ENCODE measurements at places on chromosomes 7 and 10. TPM values are rescaled to one million over a fixed set of nuclear protein-coding genes. Genes with fewer than 3 reads are reported as not detected.

DNA sequence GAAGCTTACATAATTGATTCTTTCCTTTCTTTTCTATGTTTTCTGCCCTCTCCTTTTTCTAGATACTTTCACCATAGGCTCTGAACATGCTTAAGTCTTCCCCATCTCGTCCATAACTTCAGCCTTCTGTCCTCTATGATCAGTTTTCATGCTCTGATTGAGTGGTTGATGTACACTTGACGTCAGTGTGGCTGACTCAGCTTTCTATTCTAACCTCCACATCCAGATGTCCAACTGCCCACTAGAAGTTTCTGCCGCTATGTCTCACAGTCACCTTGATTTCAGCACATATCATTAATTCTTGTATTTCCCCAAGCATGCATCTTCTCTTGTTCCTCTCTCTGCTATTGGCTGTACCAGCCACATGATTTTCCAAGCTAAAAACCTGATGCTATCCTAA is 15.0 kb downstream of the CDK14 start:
- no peak overlapping the region for H3K27ac ChIP-seq
- H3K4me3 ChIP-seq: no peak overlapping the region
- peaks cover 9% of the 10 kb centered on the region for H3K4me1 ChIP-seq

DNA sequence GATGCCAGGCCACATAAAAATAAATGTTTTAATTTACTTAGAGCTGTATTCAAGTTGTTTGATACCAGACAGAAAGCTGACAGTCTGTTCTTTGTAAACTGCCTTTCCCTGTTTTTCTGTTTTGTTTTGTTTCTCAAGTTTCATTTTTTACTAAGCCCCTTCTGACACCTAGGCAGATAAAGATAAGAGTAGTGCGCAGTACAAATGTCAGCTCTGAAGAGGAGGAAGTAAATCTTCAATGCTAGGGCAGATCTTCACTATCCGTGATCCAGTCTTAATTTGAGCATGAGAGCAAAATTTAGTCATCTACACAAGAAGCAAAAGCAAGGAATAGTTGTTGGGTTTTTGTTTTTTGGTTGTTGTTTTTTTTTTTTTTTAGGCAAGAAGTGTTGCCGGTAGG is 27.3 kb downstream of the MTURN start:
- no peaks in the 10 kb centered on the region for H3K36me3 ChIP-seq
- DNase-seq: no peak
- H3K27ac ChIP-seq: no peak overlapping the region
- H3K4me3 ChIP-seq: no peak overlapping the region
- H3K27me3 ChIP-seq: no peaks in the 10 kb centered on the region
- peaks cover 15% of the 10 kb centered on the region for H3K4me1 ChIP-seq

- peak overlapping the region; percentile 92 for H3K4me3 ChIP-seq
- no peak for DNase-seq
- peak overlapping the region; percentile 93 for H3K27ac ChIP-seq
- no peaks in the 10 kb centered on the region for H3K27me3 ChIP-seq
- H3K36me3 ChIP-seq: no peaks in the 10 kb centered on the region
Measured at GRCh38 chr7:16646472-16647072, 591 bp downstream of the BZW2 start.

DNA sequence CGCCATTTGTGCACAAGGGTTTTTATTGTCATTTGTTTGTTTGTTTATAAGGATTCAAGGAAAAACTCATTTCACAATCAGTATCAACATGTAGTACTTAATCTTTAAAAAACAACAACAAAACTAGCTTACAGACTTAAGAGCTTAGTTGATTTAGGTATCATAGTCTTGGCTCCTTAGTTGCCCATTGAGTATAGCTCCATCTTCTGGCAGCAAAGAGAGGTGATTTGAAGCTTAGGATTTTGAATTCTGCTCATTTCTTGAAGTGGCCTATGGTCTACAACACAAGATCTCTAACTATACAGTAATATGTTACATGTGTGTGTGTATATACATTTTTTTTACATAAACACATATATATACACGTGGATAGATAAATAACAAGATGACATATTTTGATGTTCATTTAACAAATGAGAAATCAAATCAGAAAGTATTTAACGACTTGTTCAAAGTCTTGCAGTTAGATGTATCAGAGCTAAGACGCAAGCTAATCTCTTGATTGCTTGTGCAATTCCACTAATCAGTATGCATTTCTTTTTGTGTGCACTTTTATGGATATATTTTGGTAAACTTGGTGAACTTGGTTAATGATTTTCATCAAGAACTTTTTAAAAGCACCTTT is 307.3 kb downstream of the CAMK1D start:
- H3K36me3 ChIP-seq: no peaks in the 10 kb centered on the region
- no peak overlapping the region for H3K4me3 ChIP-seq
- peak; percentile 49 for DNase-seq
- H3K27me3 ChIP-seq: no peaks in the 10 kb centered on the region
- H3K27ac ChIP-seq: no peak overlapping the region

- no peak for DNase-seq
- no peaks in the 10 kb centered on the region for H3K36me3 ChIP-seq
- H3K27ac ChIP-seq: no peak overlapping the region
- no peak overlapping the region for H3K4me3 ChIP-seq
- no peaks in the 10 kb centered on the region for H3K27me3 ChIP-seq
Measured at GRCh38 chr7:26609532-26609931, 254.9 kb downstream of the SKAP2 start.

GRCh38 chr10:62109587-62110293 is 158.9 kb downstream of the RTKN2 start:
- peaks cover 38% of the 10 kb centered on the region for H3K4me1 ChIP-seq
- no peak overlapping the region for H3K4me3 ChIP-seq

Gene ATOH7
- 0.54 TPM for total RNA-seq

Data from Caco-2 (cell line).